ENCODE measurements at places on chromosomes 4 and X.

- DNase-seq: no peak
Measured at GRCh38 chrX:81003491-81004185, 194.0 kb upstream of the BRWD3 start.

GRCh38 chrX:141176586-141177451 is at the start of gene LDOC1:
Gene LDOC1 (minus strand): TSS chrX:141177129. CDS start chrX:141177021, 108 bp downstream.
- peak; percentile 82 for DNase-seq

GRCh38 chrX:154695911-154696675 is 42.7 kb upstream of the CTAG2 start:
- no peak for DNase-seq

DNA sequence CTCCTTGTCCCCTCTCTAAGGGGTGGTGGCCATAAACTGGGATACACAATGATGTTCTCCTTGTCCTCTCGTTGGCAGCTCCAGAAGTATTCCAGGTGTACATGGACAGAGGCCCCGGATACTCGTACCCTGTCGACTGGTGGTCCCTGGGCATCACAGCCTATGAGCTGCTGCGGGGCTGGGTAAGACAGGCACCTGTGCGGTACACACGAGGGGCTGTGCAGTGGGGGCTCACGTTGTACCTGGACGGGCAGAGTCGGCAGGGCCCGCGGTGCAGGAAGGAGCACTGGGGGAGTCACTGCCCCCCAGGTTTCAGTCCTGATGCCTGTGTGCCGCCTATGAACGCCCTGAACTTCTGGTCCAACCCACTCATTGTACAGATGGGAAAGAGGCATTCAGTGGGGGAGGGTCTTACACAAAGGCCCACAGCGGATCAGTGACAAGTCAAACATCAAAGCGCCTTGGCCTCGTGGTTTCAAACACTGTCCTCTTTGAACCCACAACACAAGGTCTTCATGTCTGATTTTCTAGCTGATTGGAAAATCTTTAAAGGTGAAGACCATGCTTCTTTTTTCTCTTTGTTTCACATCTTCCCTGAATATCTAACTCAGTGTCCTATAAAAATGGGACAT is 261.6 kb downstream of the EVC2 start:
- no peak for DNase-seq

DNA sequence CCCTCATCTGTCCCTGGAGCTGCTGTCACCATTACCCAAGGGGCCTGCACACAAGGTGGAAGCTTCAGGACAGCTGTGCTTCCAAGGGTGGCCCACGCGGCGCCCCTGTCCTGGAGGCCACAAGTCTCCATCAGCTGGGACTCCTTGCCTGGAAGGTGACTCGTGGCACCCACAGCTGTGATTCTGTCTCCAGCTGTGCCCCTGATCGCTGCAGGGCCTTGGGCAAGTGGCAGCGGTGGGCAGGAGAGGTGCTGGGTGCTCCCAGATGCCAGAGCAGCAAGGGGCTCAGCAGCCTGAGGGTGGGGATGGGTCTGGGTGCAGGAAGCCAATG is 9.0 kb upstream of the DUSP9 start:
- DNase-seq: no peak

DNA sequence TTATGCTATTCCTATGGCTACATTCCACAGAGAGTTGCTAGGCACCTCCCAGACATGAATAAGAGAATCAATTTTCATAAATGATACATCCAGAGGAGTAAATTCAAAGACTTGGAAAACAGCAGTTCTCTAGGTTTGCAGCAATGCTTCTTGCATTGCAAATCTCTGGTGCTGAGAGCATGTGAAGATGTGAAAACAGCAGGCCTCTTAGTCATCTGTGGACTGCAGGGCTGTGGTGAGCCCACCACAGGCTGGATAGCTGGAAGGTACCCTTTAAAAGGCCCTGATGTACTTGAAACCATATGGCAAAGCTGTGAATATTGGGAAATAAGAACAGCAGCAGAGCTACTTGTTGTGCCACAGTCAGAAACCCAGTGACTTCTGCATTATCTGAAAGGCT is 2135.9 kb downstream of the ARAP2 start:
- DNase-seq: no peak

DNA sequence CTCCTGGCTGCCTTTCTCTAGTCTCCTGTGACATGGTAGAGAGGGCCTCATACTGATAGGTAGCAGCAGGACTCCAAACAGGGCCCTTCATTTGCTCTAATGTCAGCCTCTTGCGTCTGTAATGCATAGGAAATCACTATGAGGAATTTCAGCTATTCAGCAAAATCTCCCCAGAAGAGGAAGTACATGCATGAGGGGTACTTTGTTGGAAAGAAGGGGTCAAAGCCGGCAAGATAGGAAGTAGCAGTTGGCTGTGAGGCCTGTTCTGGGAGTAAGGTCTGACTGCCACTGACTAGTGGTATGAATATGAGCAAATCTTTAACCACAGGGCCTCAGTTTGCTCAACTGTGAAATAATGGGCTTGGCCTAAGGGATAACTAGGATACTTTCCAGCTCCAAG is 283.2 kb downstream of the ARHGAP10 start:
- DNase-seq: no peak

GRCh38 chr4:186554914-186555827 is at the start of gene MTNR1A:
Gene MTNR1A (minus strand): TSS chr4:186555567. CDS start chr4:186555365, 202 bp downstream.
- no peak for DNase-seq

DNA sequence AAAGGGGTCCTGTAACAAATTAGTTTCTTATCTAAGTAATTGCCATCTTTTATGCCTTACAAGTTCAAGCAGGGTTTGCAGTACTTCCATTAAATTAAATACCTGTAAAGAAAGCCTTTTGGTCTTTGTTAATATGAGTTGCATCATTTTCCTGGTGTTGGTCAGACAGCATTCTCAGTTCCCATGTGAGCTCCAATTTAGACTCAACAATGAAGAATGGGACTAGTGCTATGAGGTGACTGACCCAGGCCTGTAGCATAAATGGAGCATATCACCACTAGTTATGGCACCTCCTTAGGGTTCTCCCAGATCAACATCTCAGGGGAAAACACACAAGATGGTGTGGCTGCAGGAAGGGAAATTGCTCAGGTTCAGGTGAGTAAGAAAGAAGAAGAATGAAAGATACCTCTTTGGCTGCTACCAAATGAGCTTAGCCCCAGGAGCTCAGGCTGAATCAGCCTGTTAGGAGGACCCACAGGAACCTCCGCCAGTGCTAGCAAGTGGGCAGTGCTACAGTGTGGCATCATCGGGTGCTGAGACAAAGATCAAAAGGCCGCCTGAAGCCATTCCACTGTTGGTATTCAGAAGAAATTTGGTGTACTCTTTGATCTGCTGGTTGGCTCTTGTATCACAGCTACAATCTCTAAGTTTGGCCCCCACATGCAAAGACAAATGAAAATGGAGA is 1.8 kb downstream of the TTC29 start:
- no peak for DNase-seq

DNA sequence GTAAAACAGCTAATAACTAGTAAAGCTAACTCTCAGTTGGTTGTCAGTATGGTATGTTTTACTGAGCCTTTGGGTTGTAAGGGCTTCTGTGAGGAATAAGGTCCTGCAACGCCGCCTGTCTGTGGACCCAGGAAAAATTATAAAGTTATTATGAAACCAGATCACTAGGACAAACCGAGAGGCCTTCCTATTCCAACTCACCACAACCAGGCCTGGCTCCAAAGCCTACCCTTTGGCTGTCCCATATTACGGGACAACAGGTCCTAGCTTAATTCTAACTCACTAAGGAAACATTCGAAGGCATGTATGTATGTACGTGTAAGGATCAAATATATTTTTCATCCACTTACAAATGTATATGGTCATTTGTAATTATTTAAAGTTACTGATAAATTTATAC is 1.4 kb downstream of the ANKRD17 start:
- DNase-seq: peak; percentile 36

GRCh38 chrX:65994519-65995506 is 45.1 kb downstream of the VSIG4 start:
- no peak for DNase-seq

DNA sequence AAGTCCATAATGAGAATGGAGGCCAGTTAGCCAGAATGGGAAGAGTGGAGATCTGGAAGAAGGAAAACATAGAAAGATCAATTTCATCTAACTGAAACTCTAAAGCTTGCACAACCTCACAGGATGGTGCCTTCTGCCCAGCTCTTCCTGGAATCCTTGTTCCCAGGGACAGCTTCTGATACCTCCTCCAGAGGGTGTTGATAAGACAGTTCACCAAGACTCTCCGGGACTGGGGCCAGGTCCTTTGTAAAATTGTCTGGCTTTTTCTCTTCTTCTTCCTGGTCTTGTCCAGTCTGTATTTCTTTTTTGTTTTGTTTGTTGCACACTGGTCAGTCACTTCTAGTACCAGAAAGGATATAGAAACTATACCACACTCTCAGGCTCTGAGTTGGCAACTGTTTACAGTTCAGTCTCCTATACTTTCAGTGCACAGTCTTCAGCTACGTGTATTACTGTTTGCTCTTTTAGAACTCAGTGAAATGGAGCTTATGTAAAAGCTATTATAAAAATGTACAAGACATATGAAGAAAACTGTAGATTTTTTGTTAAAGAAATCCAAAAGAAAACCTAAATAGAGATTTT is 142.8 kb upstream of the RPL34 start:
- DNase-seq: no peak
